Kasumi-1 (cell line): ENCODE measurements at places on chromosomes 11 and 22.

- no peak for DNase-seq
Observed at GRCh38 chr11:43547889-43548381, 132.6 kb upstream of the HSD17B12 start.

DNA sequence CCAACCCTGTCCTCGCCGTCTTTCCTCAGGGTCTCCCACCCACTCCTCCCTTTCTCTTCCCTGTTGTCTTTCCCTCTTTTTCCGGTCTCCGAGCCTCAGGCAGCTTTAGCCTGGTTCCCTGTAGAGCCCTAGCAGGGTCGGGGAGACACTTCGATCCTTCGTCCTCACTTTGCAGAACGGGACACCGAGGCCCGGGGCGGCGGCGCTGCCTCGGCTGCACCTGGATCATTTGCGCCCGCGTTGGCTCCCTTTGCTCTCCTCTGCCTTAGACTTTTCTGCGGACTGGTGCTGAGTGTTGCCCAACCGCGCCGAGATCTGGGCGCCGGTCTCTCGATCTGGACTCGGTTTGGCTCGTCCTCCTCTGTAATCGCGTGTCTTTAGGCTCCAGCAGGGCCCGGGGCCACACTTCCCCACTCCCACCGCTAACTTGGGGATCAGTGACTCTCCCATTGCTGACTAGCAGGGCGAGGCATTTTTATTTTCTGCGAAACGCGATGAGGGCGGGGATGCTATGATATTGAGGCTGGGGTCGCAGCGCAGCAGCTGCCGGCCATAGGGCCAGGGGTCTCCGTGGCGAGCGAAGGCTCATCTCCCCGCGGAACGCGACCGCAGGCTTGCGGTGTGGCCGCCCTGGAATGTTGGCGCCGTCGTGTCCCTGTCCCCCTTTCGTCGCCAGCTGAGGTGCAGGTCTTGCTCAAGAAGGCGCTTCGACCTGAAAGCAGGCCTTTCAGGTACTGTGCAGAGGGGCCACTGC is 1.6 kb upstream of the E2F8 start:
- DNase-seq = no peak

GRCh38 chr11:61917334-61918109 is at the start of gene RAB3IL1:
Gene RAB3IL1 (minus strand): TSS chr11:61917566. CDS start chr11:61917367, 199 bp downstream.
- no peak for DNase-seq

- DNase-seq = no peak
Observed at GRCh38 chr11:127632546-127632945, 632.0 kb upstream of the KIRREL3 start.

- DNase-seq = peak; percentile 55
Observed at GRCh38 chr22:30922151-30922611, 46.4 kb downstream of the MORC2 start.

- no peak for DNase-seq
Observed at GRCh38 chr11:57148621-57149020, 33.1 kb upstream of the LRRC55 start.
